ENCODE measurements at places on chromosomes 6 and 20.

DNA sequence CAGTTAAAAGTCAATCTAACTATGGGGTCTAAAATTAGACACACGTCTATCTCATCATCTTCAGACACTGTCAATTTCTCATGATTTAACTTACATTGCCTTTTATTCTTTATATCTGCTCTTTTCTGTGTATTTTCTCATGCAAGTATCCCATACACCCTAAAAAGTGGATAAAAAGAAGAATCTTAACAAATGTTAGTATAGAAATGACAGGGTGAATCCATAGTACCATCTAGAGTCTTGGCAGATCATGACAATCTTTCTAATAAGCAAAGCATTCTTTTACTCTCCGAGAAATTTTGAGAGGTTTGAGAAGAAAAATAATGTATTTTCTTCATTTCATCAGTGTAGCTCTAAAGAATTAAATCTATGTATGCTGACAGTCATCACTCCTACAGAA, 382.7 kb downstream of the C6orf118 start:
- no peak for DNase-seq

GRCh38 chr6:42404484-42404883, 47.2 kb downstream of the TRERF1 start:
- no peak for DNase-seq

GRCh38 chr6:4805553-4806336, 29.5 kb downstream of the CDYL start:
- no peak for DNase-seq

GRCh38 chr6:136550045-136550329, 235 bp downstream of the MAP7 start:
- no peak for DNase-seq

DNA sequence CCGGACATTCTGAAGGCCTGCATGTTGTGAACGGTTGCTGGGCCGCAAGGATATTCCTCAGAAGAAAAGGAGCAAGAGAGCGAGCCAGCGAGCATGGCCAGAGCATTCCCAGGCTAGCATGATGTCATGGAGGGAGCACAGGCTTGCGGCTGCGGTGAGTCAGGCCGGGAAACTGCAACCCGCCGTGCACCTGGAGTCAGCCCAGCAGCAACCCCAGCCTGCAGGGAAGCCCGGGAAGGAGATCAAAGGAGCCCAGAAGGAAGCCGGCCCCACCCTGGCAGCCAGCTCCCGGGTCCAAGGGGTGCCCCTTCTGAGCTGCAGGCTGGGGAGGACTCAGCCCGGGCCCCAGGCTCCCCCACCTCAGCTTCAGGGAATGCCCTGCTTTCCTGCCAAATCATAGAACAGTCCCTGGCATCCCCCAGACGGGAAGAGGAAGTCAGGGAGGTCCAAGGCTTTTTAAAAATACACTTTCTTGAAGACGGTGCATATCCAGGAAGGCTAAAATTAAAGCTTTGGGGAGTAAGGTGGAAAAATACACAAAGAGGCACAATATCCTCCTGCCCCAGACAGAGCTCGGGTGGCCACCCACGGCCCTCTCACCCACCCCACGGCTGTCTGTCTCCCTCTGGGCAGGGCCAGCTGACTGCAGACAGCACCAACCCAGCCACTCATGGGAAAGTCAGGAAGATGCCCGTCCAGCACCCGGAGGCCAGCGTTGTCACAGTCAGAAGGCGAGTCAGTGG, 53.7 kb downstream of the BMP7 start:
- no peak for DNase-seq

DNA sequence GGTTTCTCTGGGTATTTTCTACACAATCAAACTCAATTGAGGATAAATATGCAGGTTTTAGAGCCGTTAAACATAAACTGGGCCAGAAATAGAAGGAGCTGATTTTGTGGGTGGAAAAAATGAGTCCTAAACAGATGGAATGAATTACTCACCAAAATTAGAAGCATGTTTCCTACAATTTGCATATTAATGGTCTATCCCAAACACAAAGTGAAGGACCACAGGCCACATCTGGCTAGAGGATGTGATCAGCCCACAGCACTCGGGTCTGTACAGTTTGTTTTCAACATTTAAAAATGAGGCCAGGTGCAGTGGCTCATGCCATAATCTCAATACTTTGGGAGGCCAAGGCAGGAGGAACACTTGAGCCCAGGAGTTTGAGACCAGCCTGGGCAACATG, 296.3 kb downstream of the PREX1 start:
- DNase-seq, result no peak

DNA sequence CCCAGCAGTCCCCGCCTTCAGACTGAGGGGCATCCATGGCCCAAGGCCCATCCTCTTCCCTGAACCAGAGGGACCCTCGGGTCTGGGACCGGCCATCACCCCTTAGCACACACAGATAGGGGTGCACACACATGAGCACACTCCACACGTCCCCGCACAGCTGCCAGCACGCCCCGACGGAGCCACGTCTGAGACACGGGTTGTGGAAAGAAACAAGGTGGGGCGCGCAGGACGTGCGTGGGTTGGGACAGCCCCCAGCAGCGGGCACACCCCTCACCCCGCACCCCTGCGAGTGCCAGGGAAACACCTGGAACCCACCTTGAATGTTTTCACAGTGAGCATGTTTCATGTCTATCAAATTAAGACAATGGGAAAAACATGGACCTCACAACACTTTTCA, 6.4 kb downstream of the GATA5 start:
- DNase-seq, result no peak

GRCh38 chr20:50577175-50578018, 67.2 kb downstream of the PTPN1 start:
- no peak for DNase-seq

GRCh38 chr6:47722194-47722593, 23.8 kb downstream of the ADGRF4 start:
- DNase-seq, result no peak

DNA sequence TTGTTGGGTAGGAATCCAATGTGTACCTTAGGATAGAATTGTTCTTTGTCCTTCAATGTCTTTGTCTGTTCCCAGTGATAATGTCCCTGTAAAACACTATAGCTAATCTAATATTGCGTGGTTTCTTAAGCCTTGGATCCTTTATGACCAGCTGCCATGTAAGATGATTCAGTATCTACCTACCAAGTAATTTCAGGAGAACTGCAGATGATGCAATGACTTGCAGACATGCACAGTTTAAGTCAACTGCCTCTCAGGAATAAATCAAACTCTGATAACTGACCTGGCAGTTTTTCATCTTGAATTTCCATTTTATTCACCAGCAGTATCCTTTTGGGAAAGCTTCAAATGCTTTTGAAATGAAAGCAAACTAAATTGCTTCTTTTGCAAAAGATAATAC, 157.8 kb downstream of the TPBG start:
- no peak for DNase-seq

Data from effector CD8-positive, alpha-beta T cell (primary cell).